ENCODE measurements at places on chromosomes 2 and 18.
A peak's percentile ranks its signal among the peaks of the same experiment; 100 is the strongest.

- no peak for DNase-seq
Measured at GRCh38 chr2:53235836-53236582, 531.6 kb upstream of the CHAC2 start.

DNA sequence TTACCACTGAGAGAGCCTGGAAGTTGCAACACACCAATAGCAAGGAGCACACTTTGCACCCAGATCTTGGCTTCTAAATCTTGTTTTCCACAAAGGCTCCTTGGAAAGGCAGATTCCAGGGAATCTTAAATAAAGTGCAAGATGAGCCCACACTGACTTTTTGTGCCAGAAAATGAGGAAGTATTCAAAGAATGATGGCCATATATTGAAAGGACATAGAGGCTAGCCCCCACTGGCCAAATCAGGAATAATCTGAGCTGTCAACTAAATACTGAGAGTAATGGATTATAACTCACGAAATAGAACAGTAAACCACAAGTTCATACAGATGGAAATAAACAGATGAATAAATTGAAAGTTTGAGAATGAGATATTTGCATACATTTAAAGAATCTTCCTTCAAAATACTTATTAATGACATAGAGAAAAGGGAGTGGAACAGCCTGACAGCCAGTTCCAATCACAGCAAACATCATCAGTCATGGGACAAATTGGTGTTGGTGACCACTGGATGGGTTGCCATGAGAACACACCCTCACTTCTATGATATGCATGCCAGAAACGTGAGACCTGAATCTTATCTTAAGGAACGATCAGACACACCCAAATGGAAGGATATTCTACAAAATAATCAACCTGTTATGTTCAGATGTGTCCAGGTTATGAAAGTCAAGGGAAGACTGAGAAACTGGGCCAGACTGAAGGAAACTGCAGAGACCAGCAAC lies 12.2 kb upstream of the ACKR3 start:
- no peak for DNase-seq

GRCh38 chr18:59481436-59481835 lies 122.4 kb upstream of the LMAN1 start:
- DNase-seq, result no peak

DNA sequence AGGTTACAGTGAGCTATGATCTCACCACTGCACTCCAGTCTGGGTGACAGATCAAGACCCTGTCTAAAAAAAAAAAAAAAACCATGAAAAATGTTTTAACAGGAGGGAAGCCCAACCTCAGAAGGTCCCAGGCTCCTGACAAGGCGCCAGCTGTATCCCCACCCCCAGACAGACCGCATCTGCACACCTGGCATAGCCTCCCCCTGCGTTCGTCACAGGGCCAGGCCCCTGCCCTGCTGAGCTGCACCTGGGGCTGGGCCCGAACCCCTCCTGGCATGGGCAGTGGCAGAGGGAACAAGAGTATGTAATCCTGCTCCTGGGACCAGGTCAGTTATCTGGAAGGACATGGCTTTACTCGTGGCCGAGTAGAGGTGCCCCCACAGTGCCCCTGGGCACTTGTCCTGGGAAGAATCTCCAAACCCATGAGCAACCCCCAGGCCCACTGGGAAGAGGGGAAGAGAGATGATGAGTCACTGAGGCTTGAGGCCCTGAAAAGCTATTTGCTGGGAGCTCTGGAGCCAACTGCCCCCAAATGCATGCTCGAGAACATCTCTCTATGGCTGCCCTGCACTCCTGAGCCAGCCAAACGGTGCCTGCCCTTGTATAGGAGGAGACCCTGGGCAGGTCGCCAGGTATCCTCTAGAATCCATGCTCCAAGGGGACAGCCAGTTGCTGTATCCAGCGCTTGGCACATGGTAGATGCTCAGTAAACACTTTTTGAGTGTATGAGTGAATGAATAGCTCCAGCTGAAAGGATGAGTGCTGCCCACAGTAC lies 265.5 kb downstream of the ATAD2B start:
- no peak for DNase-seq

GRCh38 chr2:179020156-179020750 lies 29.7 kb downstream of the CCDC141 start:
- DNase-seq, result peak; percentile 21

GRCh38 chr2:119338826-119339561 lies 27.6 kb downstream of the C2orf76 start:
- DNase-seq, result no peak

- DNase-seq, result no peak
Measured at GRCh38 chr2:236769981-236770671, 200.5 kb downstream of the ACKR3 start.

DNA sequence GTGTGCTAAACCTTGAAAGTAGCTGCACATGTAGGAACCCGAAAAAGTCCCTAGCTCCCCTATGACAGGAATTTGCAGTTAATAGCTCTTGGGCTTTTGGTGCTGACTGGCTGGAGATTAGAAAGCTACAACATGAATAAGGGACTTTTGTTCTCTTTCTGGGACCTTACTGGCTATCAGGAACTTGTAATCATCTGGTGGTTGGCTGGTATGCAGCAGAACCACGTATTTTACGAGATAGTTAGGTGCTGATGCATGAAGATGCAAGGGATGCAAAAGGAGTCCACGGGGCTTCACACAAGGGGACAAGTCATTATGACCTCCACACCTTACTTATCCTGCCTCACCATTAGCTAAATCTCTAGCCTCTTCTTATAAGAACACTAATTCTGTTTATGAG lies 190.2 kb upstream of the NRXN1 start:
- DNase-seq, result no peak

DNA sequence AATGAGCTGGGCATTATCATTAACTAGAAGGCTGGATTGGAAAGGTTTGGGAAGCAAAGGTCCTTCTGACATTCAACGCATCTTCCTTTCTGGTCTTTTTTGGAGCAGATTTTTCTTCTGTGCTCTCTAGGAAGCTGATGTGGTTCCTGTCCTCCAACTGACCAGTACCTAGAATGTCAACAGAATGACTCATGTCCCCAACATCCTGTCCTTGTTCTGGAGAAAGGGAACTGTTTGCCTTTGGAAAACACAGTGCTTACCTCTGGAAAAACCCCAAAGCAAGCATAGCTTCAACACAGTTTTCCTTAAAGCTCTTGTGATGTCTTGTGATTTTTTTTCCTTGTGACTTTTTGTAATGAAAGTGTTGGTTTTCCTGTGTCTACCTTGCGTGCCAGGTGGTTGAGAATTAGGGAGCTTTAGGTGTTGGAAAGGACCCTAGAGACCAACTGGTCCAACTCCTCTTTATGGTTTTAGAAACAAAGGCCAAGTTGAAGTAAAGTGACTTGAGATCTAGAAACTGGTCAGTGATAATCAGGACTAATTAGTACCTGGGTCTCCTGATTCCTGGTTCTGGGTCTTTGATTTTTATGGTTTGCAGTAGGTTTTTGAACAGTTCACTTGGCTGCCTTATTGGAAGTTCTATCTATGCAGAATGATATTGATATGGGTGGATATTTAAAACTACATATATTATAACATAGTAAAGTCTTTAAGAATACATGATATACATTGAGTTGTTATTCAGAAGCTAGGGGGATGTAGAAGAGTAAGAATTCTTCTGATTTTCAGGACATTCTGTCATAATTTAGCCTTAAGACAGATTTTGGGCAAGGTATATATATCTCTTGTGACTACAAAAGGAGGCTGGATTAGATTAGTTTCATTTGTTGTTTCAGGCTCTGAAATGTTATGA lies 70.5 kb downstream of the FMNL2 start:
- DNase-seq, result no peak

DNA sequence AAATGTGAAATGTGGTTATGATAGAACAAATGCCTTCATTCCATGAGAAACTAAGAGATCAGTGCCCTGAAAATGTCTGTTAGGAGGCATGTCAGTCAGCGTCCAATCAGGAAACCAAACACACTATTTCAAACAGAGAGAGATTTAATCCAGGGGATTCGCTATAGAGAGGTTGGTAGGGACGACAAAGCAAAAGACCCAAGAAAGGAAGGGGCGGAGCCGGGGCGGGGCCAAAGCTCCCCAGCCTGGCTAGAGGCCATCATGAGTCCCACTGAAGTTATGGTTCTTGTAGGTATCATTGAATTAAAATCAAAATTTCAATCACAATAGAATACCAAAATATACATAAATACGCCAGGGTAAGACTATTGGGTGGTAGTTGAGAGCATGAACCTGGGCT lies 32.9 kb upstream of the RNF149 start:
- DNase-seq, result no peak

DNA sequence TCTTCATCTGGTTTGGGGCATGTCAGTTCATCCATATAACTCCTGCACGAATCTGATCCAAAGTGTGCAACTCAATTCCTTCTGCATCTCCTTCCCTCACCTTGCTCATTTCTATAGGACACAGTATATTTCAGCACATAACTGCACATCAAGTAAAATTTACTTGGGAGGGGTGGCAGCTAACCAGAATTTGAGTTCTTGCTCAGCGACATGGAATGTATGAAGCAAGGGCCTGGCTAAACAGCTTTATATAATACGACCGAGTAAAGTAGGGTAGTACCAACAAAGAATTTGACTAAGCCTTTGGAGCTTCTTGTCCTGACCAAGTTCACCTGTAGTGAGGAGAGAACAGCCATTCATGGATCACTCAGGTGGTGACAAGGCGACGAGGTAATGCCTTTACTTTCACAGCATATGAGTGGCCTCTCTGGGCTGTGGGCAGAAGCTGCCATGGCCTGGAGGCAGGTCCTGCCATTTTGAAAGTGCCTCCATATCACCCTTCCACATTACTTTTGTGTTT lies 570.2 kb upstream of the TNP1 start:
- no peak for DNase-seq

DNA sequence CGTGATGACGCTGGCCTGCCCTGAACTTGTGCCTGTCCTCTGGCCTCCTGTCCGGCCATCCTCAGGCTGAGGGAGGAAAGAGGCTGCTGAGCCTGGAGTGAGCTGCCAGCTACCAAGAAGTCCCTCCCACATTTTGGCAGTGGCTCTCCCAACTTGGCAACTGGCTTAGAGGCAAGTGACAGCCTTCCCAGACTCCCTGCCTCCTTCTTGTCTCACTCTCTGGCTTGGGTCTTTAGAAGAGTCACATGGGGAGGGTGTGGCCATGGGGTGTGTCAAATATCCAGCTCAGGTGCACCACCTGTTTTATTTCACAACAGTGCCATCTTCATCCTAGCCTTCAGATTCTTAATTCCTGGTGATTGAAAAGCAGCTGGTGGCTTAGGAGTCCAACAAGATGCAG lies 222.9 kb downstream of the PRKCE start:
- DNase-seq, result no peak

DNA sequence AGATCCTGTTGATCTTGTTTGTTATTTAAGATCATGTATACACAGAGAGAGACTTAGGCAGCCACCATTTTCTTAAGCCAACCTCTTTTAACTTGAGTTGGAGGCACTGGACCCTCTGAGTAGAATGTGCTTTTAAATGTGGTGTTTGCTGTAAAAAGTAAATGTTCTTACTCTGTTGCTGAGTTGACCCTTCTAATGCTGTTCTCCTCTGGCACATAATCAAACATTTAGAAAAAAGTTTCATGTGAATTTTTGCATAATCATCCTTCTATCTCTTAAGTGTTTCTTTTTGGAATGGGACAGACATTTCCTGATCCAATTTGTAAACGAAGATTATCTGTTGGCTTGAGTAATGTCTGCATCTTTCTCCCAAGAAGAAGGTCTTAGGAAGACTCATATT lies 255.1 kb upstream of the ETAA1 start:
- DNase-seq, result no peak

GRCh38 chr2:98759827-98760625 lies 29.1 kb upstream of the MGAT4A start:
- DNase-seq, result no peak

DNA sequence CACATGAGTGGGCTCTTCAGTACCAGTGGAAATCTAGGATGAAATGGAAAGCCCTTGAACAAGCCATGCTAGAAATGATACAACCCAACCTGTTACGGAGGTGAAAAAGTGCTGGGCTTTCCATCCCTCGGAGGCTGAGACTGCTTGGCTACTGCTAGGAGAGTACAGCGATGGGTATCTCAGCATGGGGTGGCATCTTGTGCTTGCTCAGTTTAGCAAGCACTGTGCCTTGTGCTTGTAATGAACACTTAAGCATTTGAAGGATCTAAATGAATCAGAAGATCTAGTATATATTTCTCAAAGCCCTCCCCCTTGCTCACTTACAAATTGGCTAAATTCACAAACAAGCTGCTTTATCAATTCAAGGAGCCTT lies 44.3 kb upstream of the EHBP1 start:
- no peak for DNase-seq

GRCh38 chr2:28649481-28650265 lies 102.0 kb upstream of the PPP1CB start:
- DNase-seq, result no peak

- DNase-seq, result no peak
Measured at GRCh38 chr2:71120195-71120594, 9.8 kb downstream of the MCEE start.

- no peak for DNase-seq
Measured at GRCh38 chr2:234955971-234956509, 4.2 kb downstream of the SH3BP4 start.

DNA sequence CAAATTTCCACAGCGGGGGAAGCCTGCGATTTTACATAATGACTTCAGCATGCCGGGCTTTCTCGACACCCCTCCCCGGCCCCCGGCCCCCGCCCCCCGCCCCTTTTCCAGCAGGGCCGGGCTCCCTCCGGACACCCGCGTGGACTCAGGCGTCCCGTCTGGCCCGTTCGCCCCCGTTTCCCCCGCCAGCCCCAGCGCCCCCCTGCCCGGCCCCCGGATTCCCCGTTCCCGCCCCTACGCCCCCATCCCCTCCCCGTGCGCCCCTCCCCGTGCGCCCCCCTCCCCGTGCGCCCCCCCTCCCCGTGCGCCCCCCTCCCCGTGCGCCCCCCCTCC lies 456 bp upstream of the NFATC1 start:
- no peak for DNase-seq

DNA sequence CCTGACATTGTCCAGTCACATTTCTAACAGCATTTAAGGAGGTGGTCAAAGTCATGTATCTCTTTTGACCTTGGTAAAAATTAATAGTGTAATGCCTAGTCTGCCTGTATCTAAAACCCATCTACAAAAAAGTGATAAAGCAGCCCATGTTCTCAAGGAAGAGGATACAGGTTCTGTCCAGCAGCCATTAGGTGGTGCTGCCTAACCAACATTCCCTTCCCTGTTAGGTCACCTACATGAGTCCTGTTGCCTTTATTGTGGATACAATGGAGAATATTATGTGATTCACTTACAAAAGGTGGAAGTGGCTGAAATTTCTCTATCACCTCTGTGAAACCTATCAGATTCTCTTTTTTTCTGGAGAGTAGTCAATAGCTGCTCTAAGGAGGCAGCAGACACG lies 52.5 kb downstream of the AQP4 start:
- DNase-seq, result no peak

- peak; percentile 50 for DNase-seq
Measured at GRCh38 chr2:157492189-157492773, 48.4 kb upstream of the CYTIP start.

Data from stimulated activated CD4-positive, alpha-beta T cell treated with anti-CD3 and anti-CD28 coated beads, Interleukin-15, amount 100 ng/mL, for 1 hour (primary cell).